ENCODE measurements at places on chromosomes 7 and 10.

DNA sequence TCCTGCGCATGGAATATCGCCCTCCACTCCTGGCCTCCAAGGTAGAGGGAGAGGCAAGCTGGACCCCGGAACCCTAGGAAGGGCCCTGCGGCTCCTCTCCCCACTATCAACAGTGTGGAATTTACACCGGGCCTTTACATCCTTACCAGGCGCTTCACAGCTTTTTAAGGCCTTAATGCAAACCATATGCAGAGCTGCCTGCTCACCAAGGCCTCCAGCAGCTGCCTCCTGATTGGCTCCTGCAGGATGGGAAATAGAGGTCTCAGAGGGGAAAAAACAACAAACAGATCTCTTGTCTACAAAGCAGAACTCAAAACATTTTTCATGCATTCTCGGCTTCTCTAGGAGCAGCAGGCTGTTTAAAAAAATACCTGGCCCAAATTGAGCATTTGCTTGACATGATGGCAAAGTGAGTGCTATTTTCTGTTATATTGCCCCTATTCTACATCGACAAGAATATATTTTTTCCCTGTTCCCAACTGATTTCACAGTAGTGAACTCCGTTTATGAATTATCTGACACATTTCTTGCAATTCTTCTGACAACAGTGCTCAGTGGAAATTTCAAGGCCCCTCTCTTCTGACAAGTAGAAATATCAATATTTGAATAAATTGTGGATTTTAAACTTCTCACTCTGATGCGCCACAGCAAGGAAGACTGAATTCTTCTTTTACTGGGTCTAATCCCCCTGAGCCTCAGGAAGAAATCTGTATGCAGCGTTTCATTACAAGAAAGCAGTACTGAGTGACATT, 51.7 kb downstream of the EBF3 start:
- no peak for DNase-seq

- no peak for DNase-seq
These were observed 1194.4 kb upstream of the SORCS1 start for GRCh38 chr10:108358912-108359311.

DNA sequence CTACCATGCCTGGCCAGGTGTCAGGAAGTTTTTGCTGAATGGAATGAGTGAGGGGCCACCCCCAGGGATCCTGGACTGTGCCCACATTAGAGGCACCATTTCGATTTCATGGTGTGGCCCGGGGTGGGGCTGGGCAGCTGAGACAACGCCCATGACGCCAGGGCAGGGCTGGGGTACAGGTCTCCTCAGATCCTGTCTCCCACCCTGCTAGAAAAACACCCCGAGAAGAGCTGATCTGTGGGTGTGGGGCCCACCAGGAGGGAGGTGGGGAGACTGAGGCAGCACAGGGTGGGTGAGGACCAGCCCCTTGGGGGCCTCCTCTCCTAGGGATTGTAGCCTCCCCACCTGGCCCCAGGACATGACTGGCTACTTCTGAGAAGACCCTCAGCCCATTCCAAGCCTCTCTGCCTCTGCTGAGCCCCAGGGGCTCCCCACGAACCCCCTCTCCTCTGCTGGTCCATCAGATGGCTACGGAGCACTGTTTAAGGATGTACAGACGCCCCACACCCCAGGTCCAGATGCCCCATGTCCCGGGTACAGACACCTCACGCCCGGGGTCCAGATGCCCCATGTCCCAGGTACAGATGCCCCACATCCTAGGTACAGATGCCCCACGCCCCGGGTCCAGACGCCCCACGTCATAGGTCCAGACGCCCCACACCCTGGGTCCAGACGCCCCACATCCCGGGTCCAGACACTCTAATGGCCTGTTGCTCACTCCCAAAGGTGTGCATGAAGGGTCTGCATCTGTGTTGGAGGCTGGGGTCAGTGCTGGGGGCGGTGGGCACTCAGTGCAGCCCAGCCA, 99.4 kb downstream of the MICALL2 start:
- DNase-seq: no peak

DNA sequence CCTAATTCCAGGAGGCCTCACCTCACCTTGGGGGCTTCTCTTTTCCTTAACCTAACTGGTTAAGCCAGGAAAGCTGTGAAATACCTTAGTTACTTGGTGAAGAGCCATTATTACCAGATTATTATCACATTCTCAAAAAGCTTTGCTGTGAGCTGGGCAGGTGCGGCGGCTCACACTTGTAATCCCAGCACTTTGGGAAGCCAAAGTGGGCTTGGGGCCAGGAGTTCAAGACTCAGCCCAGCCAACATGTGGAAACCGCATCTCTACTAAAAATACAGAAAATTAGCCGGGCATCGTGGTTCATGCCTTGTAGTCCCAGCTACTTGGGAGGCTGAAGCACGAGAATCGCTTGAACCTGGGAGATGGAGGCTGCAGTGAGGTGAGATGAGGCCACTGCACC, 102.4 kb upstream of the KLF6 start:
- no peak for DNase-seq

DNA sequence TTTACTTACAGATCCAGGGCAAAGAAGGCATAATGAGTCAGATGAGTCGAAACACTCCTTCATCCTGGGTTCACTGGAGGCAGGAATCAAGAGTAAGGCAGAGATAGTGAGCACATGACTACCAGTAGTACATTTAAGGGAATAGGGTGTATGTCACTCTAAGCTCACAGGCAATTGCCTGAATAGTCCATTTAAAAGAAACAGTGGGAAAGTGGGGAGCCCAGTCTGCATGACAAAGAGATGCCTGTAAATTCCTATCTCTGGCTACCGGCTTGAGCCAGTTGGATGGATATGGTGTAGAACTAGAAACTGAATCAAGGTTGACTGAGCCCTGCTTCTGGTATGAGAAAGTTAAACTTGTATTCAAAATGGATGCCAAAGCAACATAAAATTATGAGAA, 861.5 kb upstream of the ZWINT start:
- no peak for DNase-seq

GRCh38 chr10:6030217-6030616, 31.9 kb downstream of the IL2RA start:
- DNase-seq: no peak
